ENCODE measurements at places on chromosomes 12 and 14. TPM values are rescaled to one million over a fixed set of nuclear protein-coding genes. Genes with fewer than 3 reads are reported as not detected.

RPS6KL1 gene
- total RNA-seq, result 3.1 TPM

YARS2 gene
- 31.3 TPM for total RNA-seq

ESYT1 gene
- 149 TPM for total RNA-seq

PYGL gene
- 32.9 TPM for total RNA-seq

DLST gene
- 38.1 TPM for total RNA-seq

ARMH4 gene
- total RNA-seq, result 6.8 TPM

C12orf54 gene
- not detected for total RNA-seq

GZMH gene
- total RNA-seq, result not detected

USP15 gene
- total RNA-seq, result 38.1 TPM

RNASE13 gene
- total RNA-seq, result not detected

GUCY2C gene
- total RNA-seq, result not detected

HEBP1 gene
- total RNA-seq, result 16.2 TPM

DEPDC4 gene
- 1.0 TPM for total RNA-seq

UNG gene
- 25.6 TPM for total RNA-seq

TRPV4 gene
- total RNA-seq, result 0.52 TPM

KRT80 gene
- 0.52 TPM for total RNA-seq

KCNA5 gene
- total RNA-seq, result 3.7 TPM

CCDC196 gene
- not detected for total RNA-seq

AMDHD1 gene
- total RNA-seq, result under 0.01 TPM

MYF6 gene
- total RNA-seq, result 136 TPM

NFYB gene
- 8.9 TPM for total RNA-seq

SELPLG gene
- total RNA-seq, result 3.7 TPM

CPSF2 gene
- 19.3 TPM for total RNA-seq

ORAI1 gene
- 10.4 TPM for total RNA-seq

CDCA3 gene
- total RNA-seq, result 3.1 TPM

EPYC gene
- total RNA-seq, result 0.52 TPM

SERPINA12 gene
- not detected for total RNA-seq

KRT82 gene
- not detected for total RNA-seq

FAM90A1 gene
- 0.52 TPM for total RNA-seq

MSI1 gene
- total RNA-seq, result 1.0 TPM

RTL1 gene
- total RNA-seq, result 9.4 TPM

CAPS2 gene
- total RNA-seq, result 6.8 TPM

RNASE3 gene
- total RNA-seq, result not detected

KRT6B gene
- not detected for total RNA-seq

KCNK10 gene
- total RNA-seq, result not detected

ACTR6 gene
- 9.4 TPM for total RNA-seq

All from skeletal muscle tissue (tissue), 5 donors.